ENCODE measurements at places on chromosomes 4 and X. TPM values are rescaled to one million over a fixed set of nuclear protein-coding genes. Genes with fewer than 3 reads are reported as not detected.

Gene FGF13
- 2.2 TPM for total RNA-seq

Gene C4orf36
- total RNA-seq, result 0.28 TPM

Gene CXCL5
- 14.0 TPM for total RNA-seq

Gene ARHGAP36
- total RNA-seq, result not detected

Gene SSX1
- total RNA-seq, result 0.18 TPM

Gene CTAG2
- total RNA-seq, result not detected

Gene TCEAL5
- not detected for total RNA-seq

Gene NLRP2B
- under 0.01 TPM for total RNA-seq

Gene RAB40AL
- 0.37 TPM for total RNA-seq

Gene BMX
- total RNA-seq, result 0.14 TPM

Gene NSG1
- 19.9 TPM for total RNA-seq

Gene SSX4B
- not detected for total RNA-seq

Gene IL2RG
- not detected for total RNA-seq

Gene SORCS2
- total RNA-seq, result 1.1 TPM

Gene HPSE
- 0.83 TPM for total RNA-seq

Gene PPARGC1A
- total RNA-seq, result 0.43 TPM

Gene DMRTC1
- total RNA-seq, result not detected

Gene RNF175
- not detected for total RNA-seq

Gene SSR4
- 186 TPM for total RNA-seq

Gene CT83
- not detected for total RNA-seq

Gene RAB28
- 12.3 TPM for total RNA-seq

Gene BCORL1
- 1.7 TPM for total RNA-seq

Gene UNC5C
- total RNA-seq, result 0.28 TPM

Gene OPRPN
- not detected for total RNA-seq
